ENCODE measurements at places on chromosomes 5 and 9.

DNA sequence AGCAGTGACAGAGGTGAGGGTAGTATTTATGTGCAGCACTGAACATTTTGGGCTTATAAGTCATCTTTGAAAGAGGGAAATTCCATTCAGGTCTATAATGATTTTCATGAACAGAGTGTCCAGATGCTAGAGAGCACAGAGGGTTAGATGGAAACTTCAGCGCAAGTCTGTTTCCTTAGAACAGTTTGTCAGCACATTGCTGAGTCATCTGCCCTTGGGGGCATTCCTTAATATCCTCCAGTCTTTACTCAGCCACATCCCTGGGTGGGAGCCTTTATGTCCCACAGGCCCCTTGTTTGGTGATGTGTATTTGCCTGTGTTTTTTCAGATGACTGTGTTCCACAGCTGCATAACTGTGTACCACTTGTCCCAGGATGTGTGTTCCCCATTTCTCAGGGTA, 138.5 kb upstream of the S1PR3 start:
- no peak for DNase-seq

DNA sequence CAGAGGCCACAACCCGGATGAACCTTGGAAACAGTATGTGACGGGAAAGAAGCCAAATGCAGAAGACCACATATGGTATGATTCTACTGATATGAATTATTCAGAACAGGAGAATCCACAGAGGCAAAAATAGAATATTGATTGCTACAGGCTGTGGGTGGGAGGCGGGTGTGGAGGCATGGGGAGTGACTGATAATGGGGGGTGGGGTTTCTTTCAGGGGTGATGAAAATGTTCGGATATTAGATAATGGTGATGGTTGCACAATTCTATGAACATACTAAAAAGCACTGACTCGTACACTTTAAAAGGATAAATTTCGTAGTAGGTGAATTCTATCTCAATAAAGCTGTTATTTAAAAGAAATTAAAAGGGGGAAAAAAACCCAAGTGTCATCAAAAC, 10.7 kb downstream of the IL4 start:
- no peak for DNase-seq

- DNase-seq = no peak
Measured at GRCh38 chr5:55485073-55485472, 49.7 kb downstream of the PLPP1 start.

DNA sequence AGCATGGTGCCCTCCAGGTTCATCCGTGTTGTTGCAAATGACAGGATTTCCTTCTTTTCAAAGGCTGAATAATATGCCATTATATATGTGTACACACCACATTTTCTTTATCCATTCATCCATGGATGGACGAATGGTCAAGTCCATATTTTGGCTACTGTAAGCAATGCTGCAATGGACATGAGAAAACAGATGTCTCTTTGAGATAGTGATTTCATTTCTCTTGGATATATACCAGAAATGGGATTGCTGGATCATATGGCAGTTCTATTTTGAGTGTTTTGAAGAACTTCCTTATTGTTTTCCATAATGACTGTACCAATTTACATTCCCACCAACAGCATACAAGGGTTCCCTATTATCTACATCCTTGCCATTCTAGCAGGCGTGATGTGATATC, 67.9 kb downstream of the TEK start:
- DNase-seq = no peak

- no peak for DNase-seq
Measured at GRCh38 chr5:38515092-38515491, 41.4 kb downstream of the LIFR start.

GRCh38 chr5:79878721-79879336, 112.2 kb downstream of the MTX3 start:
- no peak for DNase-seq

DNA sequence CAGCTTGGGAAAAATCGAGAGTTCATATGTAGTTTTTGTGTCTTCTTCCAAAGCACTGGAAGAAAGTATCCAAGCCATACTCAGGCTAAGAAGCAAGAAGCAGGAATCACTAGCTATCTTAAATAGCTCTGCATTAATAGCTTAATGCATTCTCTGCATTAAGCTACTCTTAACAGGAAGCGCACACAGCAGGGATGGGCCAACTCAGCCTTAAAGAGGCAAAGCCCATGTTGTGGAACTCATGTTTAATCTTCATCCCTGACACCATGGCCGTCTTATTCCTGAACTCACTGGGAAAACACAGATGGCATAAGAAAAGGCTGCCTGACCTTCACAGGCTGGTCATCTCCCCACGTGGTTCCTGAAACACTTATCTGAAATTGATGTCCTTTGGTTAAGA, 18.7 kb upstream of the ICE1 start:
- no peak for DNase-seq

GRCh38 chr5:1542781-1543180, 19.0 kb upstream of the LPCAT1 start:
- DNase-seq = peak; percentile 45

GRCh38 chr9:36922548-36922947, 111.5 kb downstream of the PAX5 start:
- DNase-seq = no peak

GRCh38 chr5:155097995-155098394, 84.4 kb downstream of the KIF4B start:
- no peak for DNase-seq

DNA sequence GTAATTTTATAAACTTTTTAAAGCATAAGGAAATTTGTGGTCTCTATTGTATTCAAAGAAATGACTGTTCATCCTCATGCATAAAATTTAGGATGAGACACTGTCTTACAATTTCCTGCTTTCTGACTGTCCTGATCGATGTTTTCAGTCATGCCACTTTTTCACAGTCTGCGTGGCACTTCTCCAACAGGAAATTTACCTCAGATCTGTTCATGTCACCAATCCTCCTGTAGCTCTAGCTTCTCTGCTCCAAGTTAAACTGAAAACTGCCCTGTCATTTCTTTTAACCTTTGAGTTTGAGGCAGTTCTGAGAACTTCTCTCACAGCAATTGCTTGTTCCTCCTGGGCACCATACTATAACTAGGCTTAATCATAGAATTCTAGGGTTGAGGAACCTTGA, 455.1 kb downstream of the EFNA5 start:
- DNase-seq = no peak

GRCh38 chr9:22449719-22450118, 3.1 kb downstream of the DMRTA1 start:
- no peak for DNase-seq

DNA sequence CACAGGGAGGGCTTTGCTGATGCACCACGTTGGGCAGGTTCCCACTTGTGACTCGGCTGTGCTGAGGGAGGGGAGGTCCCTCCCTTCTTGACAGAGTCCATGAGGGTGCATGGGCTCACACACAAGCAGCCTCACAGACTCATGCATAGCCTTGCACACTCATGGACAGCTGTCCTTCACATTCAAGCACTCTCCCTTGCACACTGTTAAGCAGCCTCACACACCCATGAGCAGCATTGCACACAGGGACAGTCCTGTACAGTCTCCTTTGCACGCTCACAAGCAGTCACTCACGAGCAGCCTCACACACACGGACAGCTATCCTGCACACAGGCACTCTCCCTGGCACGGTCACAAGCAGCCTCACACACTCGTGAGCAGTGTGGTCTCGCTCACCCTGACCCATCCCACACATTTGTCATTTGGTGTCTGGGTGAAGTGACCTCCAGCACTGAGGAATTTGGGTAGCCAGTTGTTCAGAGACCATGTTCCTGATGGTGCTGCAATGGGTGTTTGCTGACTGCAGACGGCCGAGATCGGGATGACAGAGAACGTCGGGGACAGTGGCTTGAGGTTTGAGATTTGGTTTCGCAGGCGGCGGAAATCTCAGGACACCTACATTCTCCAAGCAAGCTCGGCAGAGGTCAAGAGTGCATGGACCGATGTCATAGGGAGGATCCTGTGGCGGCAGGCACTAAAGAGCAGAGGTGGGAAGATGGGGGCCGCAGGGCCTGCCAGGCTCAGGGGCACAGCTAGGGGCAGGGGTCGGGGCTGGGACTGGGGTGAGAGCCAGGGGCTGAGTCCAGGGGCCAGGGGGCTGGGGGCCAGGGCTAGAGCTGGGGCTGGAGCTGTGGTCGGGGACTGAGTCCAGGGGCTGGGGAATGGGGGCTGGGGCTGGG, 17.7 kb upstream of the LRRC14B start:
- no peak for DNase-seq

- no peak for DNase-seq
Measured at GRCh38 chr5:23457780-23458179, 49.6 kb upstream of the PRDM9 start.

- no peak for DNase-seq
Measured at GRCh38 chr9:112858625-112859147, 32.0 kb downstream of the SLC46A2 start.

DNA sequence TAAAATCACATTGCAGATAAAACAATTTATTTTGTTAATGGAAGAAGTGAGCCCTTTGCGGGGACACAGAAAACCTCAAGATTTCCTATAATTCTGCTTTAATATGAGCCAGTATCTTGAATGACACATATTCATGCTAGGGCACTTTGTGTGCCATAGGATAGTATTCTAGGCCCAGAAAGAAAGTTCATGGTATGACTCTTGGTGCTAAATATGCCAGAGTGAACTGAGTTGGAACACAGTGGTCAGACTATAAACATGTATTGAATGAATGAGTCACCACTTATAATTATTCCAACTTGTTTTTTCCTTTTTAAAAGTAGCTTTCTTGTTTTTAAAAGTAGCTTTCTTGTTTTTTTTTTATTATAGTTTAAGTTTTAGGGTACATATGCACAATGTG, 46.0 kb downstream of the ADAMTS19 start:
- no peak for DNase-seq
